Stimulated activated CD8-positive, alpha-beta memory T cell treated with anti-CD3 and anti-CD28 coated beads, Interleukin-4, amount 100 ng/mL, for 4 hours (primary cell): ENCODE measurements at places on chromosomes 3 and 15.
A peak's percentile ranks its signal among the peaks of the same experiment; 100 is the strongest.

DNA sequence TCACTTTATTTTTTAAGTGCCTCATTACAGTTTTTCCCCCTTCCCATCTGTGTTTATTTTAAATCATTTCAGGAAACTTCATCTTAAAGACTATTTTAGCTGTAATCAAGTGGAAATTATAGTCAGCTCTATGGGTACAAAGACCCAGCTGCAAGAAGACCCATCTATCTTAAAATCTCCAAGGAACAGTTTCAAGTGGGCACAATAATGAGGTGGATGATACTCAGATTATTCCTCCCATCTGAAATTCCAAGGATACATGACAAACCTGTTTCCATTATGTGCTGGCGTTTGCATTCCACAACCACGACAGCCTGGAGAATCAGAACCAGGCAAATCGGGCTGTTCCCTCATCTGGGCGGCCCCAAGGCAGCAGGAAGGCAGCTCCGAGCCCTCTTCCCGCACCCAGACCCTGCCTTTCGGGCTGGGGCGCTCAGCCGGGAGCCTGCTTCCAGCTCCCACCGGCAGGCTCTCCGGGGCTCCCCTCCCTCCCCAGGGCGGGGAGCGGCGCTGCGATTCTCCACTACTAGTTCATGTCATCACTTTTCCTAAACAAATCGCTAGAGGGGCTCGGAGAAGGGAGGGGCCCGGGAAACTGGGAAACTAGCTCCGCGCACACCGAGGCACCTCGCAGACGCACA, at the start of gene MGLL:
MGLL (minus strand) TSS at position 475 of the 641 bp plus-strand sequence; CDS start at position 278, 197 bp downstream.
- DNase-seq: no peak

- DNase-seq: no peak
Observed at GRCh38 chr3:190533511-190534281, 19.8 kb downstream of the IL1RAP start.

GRCh38 chr3:44476181-44476611, 1.3 kb downstream of the ZNF445 start:
- no peak for DNase-seq

GRCh38 chr3:98646680-98647079, 53.3 kb upstream of the CPOX start:
- no peak for DNase-seq

DNA sequence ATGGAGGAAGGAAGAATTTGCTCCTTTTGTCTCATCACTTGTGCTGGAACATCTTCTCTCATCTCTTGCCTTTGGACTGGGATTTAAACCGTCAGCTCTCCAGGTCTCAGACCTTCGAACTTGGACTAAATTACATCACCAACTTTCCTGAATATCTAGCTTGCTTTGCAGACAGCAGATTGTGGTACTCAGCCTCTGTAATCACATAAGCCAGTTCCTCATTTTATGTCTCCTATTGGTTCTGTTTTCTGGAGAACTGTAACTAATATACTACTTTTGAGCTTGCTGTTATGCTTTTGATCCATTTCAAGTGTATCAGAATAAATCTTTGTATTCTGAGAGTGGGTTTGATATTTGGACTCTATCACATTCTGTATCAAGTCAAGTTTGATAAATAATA, 164.3 kb upstream of the VEPH1 start:
- DNase-seq: no peak

DNA sequence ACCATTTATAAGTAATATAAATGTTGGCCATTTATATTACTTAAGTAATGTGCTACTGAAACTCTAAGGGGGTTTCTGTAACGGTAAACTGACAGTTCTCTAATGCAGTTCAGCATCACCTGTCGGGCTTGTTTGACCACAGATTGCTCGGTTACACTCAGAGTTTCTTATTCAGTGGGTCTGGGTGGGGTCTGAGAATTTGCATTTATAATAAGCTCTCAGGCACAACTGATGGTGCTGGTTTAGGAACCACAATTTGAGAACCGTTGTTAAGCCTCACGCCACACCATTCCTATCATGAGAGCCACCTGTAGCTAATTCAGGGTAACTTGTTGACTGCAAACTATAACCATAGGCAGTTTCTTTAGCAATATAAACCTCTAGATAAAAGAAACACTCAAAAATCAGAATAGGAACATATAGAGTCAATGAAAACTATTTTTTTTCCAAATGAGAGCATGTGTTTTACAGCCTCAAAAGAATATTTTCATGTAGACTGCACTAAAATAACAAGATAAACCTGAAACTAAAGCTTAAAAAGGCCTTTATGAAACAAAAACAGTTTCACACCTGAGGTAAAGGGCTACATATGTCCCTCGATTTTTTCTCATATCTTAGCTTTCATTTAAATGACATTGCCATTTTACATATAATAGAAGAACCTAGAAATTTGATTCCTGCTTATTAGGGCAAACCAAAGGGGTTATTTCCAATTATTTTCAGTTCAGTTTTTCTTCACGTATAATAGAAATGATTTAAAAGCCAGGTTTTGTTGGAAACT, 604.8 kb downstream of the UNC13C start:
- DNase-seq: no peak

DNA sequence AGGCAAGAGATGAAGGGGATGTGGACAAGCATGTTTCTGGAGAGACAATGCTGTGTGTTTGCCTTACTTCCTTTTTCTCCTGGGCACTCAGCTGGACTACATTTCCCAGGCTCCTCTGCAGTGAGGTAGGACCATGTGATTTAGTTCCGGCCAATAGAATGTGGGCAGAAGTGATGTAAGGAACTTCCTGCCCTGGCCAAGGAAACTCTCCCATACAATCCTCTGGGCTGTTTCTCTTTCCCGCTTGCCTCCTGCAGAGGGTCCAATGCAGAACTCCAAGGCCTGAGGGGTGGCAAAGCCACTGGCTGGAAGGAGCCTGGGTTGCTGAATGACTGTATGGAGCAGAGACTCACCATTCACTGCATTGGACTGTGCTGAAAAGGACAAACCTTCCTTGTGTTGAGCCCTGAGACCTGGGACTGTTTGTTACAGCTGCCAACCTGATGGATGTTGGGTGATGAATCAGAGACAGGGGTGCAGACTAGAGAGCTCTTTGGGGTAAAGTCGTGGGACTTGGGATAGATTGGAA, 82.7 kb upstream of the SLC6A6 start:
- DNase-seq: no peak

- DNase-seq: no peak
Observed at GRCh38 chr3:103337179-103337845, 902.5 kb downstream of the ZPLD1 start.

DNA sequence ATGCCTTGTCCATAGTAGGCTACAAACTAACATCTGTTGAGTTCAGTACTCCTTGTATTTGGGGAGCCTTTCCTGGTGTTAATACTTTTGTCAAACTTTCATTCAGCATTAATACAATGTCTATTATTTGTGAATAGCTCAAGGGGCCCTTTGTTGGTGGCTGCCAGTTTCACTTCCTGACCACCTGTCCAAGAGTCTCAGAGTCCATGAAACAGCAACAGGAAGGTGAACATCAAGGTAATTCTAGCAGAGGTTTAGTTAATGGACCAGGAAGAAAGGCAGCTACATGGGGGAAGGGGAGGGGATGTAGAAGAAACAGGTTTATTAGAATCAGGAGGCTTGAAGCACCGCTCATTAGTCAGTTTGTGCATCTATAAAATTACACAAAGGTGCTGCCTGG, 386.9 kb downstream of the PDCD6IP start:
- DNase-seq: no peak

GRCh38 chr3:13563911-13564310, 15.0 kb downstream of the FBLN2 start:
- no peak for DNase-seq

- DNase-seq: no peak
Observed at GRCh38 chr3:32181365-32181764, 57.1 kb upstream of the CMTM8 start.

GRCh38 chr3:186596568-186597287, 16.1 kb upstream of the AHSG start:
- no peak for DNase-seq

GRCh38 chr15:92693691-92694331, 38.2 kb upstream of the FAM174B start:
- no peak for DNase-seq

DNA sequence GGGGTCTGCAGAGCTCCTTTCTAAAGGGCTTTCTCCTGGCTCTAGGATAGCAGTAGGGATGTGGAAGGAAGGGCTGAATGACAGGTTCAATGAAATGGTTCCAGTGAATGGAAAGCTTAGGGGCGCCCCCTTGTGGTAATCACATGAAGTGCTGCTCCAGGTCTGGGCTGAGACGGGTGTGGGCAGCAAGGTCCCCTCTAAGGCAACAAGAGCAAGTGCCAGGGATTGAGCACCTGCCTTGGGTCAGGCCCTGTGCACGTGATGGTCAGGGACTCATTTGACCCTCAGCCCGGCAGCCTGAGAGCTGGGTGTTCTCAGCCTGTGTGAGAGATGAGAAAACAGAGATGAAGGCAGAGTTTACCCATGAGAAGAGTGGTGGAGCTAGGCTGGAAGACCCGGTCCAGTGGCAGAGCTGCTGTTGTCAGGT, 12.1 kb upstream of the CX3CR1 start:
- DNase-seq: peak; percentile 62

GRCh38 chr15:91997163-91997562, 143.7 kb downstream of the SLCO3A1 start:
- DNase-seq: no peak
